D341Med (cell line): ENCODE measurements at places on chromosomes 3 and 15.

GRCh38 chr3:52533623-52534280, at the start of gene NT5DC2:
Gene NT5DC2, minus strand, starts transcription at chr3:52533857. Its CDS starts 120 bp downstream, at chr3:52533737.
- peak; percentile 99 for DNase-seq

DNA sequence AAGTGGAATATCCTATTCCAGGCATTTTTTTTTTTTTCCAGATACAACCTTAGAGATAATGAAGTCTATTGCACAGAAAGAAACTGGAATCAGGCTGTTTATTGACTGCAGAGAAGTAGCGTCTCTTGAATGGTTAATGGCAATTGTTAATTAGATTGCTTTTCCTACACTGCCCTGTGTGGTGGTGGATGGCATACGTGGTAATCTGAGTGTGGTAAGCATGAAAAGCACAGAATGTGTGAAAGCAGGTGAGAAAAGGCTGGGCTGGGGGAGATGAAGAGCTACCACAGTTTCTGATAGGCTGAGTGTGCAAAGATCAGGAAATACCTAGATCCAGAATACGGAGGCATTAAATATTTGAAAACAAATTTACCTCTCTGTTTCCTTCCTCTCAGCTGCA, 486.3 kb upstream of the TBL1XR1 start:
- DNase-seq, result no peak

GRCh38 chr3:71673486-71673885, 51.7 kb downstream of the EIF4E3 start:
- no peak for DNase-seq

- no peak for DNase-seq
These were observed 369.1 kb downstream of the RORA start for GRCh38 chr15:60859996-60860494.

GRCh38 chr3:70854108-70854507, 541.7 kb upstream of the MDFIC2 start:
- DNase-seq, result no peak

GRCh38 chr15:86629409-86630356, 550.0 kb downstream of the AGBL1 start:
- no peak for DNase-seq

DNA sequence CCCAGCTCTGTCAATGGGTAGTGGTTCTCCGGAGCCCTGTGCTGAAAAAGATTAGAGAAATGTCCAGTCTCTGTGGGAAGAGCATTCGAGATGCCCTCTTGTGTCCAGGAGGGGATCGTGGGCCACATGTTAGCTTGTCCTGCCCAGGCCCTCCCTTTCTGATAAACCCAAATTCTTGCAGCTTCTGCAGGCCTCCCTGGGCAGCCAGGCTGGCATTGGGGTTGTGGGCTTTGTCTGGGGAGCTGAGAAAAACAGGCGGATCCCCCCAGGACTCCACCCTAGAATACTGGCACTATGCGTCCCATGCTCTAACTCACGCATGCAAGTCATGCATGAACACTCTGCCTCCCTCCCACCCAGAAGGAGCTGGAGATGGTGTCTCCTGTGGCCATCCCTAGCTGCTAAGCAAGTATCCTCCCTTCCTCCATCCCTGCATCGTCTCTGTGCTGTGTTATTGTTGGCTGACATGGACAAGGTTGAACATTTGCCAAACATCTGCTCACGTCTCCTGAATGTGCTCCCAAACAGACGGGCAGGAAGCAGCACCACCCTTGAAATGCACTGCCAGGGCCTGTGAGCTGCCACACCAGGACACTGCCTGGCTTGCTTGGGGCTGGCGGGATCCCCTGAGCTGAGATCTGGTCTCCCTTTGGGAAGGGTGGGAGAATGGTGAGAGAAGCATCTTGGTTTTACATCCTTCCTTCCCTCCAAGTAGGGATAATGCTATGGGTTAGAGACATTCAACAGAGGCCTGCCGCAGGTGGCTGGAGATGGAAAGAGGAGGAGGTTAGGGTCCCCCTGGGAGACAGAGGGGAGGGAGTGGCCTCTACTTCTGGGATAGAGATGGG, 26.5 kb downstream of the CFAP161 start:
- no peak for DNase-seq

GRCh38 chr15:65783872-65784271, 8.2 kb downstream of the DENND4A start:
- no peak for DNase-seq

- DNase-seq, result no peak
These were observed 288.9 kb downstream of the ADAMTS17 start for GRCh38 chr15:100052716-100053473.

DNA sequence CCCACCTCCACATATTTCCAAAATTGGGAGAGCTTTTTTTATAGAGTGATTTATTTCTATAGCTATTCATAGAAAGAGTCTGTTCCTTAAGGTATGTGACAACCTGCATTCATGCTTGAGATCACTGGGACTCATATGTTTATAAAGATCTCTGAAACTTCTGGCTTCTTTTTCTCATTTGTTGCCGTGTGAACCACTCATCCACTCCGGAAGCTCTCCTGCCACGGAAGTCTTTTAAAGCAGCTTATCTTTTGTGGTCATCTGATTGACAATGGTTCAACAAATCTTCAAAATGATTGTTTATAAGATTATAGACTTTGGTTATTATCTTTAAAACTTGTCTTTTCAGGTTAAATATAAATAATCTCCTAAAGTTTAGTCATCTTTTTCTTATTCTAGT, 260.5 kb downstream of the C3orf38 start:
- no peak for DNase-seq

DNA sequence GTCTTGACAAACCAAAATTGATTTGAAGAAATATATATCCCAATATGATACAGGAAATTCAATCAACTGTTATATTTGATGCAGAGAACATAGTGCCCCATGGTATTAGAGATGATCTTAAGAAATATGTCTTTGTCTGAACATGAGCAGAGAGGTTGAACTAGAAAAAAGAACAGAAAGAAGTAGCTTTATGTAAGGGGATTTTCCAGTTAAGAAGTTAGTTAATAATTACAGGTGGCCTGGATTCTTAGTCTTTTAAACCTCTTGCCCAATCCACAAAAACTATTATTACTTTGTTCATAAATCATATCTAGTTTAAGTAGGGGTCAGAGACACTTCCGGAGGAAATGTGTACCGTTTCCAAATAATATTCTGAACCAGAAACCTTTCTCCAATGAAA, 1186.7 kb upstream of the EPHA6 start:
- no peak for DNase-seq

- no peak for DNase-seq
These were observed 88.7 kb downstream of the PLXNA1 start for GRCh38 chr3:127071597-127072001.

DNA sequence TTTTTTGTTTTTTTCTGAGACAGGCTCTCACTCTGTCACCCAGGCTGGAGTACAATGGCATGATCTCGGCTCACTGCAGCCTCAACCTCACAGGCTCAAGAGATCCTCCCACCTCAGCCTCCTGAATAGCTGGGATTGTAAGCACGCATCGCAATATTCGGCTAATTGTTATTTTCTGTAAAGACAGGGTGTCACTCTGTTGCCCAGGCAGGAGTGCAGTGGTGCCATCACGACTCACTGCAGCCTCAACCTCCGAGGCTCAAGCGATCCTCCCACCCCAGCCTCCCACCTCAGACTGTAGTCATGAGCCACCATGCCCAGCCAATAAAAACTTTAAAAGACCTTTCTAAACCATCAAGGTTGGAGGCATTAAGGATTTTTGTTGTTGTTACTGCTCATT, 57.4 kb upstream of the TFRC start:
- no peak for DNase-seq
